Fibroblast of skin of right quadriceps (primary cell): ENCODE measurements at places on chromosomes 6 and 20.

GRCh38 chr20:2849529-2849928, 9.0 kb downstream of the VPS16 start:
- DNase-seq, result no peak

GRCh38 chr6:5517796-5518195, 256.5 kb downstream of the FARS2 start:
- no peak for DNase-seq

GRCh38 chr6:147005499-147005898, 198.7 kb upstream of the STXBP5 start:
- no peak for DNase-seq

- no peak for DNase-seq
Measured at GRCh38 chr6:37530297-37530696, 30.6 kb upstream of the CCDC167 start.

- DNase-seq, result no peak
Measured at GRCh38 chr6:127385668-127386430, 42.4 kb upstream of the ECHDC1 start.

- no peak for DNase-seq
Measured at GRCh38 chr6:135149376-135149775, 31.7 kb upstream of the MYB start.
